BJ (cell line): ENCODE measurements at places on chromosomes 4 and X.

DNA sequence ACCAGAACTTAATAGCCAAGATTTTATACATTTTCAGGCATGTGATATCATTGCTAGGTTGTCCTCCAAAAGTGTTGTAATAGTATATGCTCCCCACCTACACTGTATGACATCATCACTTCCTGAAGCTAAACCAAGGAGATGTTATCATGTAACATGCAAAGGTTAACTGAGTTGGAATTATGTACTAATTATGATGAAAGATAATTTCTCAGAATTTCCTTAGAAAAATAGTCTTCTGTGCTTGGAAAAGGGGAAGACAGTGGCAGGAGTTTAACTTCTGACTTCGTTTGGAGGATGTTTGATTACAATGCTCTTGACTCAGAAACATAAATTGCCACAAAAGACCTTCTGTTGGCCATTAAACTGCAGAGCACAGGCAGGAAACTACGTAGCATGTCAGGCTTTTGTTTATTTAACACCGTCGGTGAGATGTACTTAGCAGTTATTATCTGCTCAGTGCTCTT lies 83.6 kb upstream of the GUCY1A1 start:
- no peak for DNase-seq

DNA sequence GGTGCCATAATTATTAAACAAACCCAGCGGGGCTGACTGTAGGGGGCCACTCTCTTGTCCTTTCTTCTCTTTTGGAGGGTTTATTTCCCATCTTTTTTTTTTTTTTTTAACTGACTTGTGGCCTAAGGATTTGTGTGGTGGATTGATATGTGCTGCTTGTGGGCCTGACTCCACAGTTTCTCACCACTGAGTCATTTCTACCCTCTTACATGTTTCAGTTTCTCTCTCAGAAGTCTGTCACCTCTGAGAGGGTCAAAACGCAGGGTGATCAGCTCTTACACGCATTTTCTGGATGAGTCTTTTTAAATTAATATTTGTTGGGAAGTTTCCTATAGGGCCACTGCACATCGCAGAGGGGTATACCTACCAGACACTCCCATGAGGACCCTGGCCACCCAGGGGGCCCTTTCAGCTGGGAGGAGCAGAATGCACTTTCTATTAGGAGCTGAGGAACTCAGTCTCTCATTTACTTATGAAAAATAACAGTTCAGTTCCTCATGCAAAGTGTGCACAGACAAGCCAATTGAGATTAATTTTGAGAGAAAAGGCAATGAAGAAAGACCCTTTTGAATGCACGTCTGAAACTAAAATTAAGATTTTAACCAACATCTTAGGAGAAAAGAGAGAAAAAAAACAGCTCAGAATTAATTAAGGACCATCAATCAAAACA lies 407.9 kb downstream of the TECRL start:
- no peak for DNase-seq

- no peak for DNase-seq
Measured at GRCh38 chr4:1244081-1244977, 4.6 kb downstream of the CTBP1 start.

- no peak for DNase-seq
Measured at GRCh38 chr4:66340286-66340893, 670.1 kb upstream of the EPHA5 start.

GRCh38 chr4:169345316-169345721 lies 74.6 kb upstream of the SH3RF1 start:
- DNase-seq, result no peak

GRCh38 chr4:128649575-128650205 lies 159.8 kb upstream of the JADE1 start:
- DNase-seq, result no peak

DNA sequence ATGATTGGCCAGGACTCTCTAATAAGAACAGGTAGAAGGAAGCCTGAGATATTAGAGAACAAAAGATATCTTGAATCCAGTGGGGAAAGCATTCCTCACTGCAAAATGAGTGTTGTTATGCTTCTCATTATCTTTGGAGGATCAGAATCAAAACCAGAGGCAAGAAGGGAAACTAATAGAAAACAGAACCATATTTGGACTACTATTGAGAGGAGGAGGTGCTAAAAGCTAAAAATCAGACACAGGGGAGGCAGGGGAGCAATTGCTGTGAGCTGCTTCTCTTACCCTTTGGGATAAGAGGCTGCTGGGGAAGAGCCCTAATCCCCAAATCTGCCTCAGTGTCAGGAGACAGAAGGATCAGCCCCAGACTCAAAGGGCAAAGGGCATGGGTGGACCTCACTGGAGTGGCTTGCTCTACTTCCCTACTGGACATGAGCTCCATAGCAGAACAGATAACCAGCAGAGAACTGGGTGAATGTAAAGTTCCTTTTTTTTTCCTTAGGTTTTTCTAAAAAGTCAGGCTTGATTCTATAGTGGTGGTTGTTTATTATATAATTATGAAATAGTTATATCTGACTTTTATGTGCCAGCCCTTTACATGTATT lies 60.1 kb downstream of the SEPTIN11 start:
- DNase-seq, result no peak

GRCh38 chr4:41718907-41719306 lies 29.6 kb downstream of the PHOX2B start:
- DNase-seq, result no peak

DNA sequence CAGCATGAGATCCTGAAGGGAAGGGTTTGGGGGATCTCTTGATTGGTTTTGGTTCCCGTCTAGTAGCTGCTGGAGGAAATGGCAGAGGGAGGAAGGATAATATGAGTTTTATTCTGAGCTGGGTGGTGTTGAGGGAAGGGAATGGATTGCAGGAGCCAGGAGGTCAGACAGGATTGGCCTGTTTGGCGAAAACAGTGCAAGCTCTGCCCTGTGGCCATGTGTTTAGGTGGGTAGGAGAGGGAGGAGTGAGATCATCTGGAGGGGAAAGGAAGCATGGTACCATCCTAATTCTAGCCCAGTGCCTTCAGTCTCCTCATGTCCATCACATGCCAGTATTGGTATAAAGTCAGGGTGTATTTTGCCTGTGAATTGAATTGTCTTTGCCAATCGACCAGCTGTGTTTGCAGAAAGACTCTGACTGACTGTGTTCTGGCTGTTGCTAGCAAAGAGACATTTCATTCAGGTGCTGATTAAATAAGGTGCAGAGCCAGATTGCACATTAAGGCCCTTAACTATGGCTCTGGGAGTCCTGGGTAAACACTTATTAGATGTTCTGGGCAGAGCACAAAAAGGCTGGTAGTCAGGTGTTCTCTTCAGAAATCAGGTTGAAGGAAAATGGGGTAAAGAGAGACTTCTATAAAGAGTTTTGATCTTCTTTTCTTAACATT lies 10.0 kb downstream of the TMEM164 start:
- DNase-seq, result no peak

- no peak for DNase-seq
Measured at GRCh38 chr4:1169171-1169671, 3.2 kb downstream of the SPON2 start.

- no peak for DNase-seq
Measured at GRCh38 chrX:915427-916229, 285.0 kb downstream of the SHOX start.

- DNase-seq, result no peak
Measured at GRCh38 chrX:151974336-151975227, at the start of gene GABRE. Gene GABRE (minus strand): TSS chrX:151974676. CDS start chrX:151974625, 51 bp downstream.

- no peak for DNase-seq
Measured at GRCh38 chr4:114688059-114688458, 89.5 kb downstream of the UGT8 start.

DNA sequence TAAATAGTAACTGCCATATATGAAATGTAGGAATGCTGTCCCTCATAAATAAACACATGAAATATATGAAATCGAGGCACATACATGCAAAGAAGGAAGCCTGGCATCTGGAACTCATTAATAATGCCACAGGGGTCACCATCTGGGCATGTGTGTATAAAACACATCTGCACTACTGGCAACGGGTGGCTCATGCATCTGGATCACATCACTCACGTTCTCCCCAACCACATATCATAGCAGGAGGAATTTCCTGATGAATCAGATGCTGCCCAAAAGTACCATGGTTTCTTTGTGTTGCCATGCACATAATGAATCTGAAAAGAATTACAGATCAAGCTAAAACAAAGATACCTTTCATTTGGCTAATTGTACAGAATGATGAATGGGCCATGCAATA lies 28.6 kb downstream of the RNF175 start:
- DNase-seq, result peak; percentile 64
